ENCODE measurements at places on chromosomes 3 and 15. TPM values are rescaled to one million over a fixed set of nuclear protein-coding genes. Genes with fewer than 3 reads are reported as not detected.

Gene CKMT1A
- total RNA-seq, result not detected

Gene LHFPL4
- not detected for total RNA-seq

Gene CSTA
- 0.27 TPM for total RNA-seq

Gene MAPKBP1
- total RNA-seq, result 61.9 TPM

Gene DCLK3
- total RNA-seq, result not detected

Gene PARP15
- 7.0 TPM for total RNA-seq

Gene GOLGA6L6
- total RNA-seq, result not detected

Gene SKOR1
- total RNA-seq, result 1.1 TPM

Gene NANOGP8
- total RNA-seq, result 0.27 TPM

Gene TMEM89
- not detected for total RNA-seq

Gene CCDC33
- not detected for total RNA-seq

Gene CNTN3
- total RNA-seq, result not detected

Gene CMSS1
- 3.2 TPM for total RNA-seq

Gene PRKCD
- total RNA-seq, result 5.7 TPM

Gene BRPF1
- 62.2 TPM for total RNA-seq

Gene LYSMD2
- 30.4 TPM for total RNA-seq

Gene MME
- total RNA-seq, result 3.0 TPM

Gene UTS2B
- under 0.01 TPM for total RNA-seq

Gene BTLA
- total RNA-seq, result 0.27 TPM

Gene HRG
- total RNA-seq, result not detected

Gene HEMK1
- 10.0 TPM for total RNA-seq

Gene H1-8
- total RNA-seq, result not detected

Gene PLSCR5
- total RNA-seq, result not detected

Gene ARL6IP5
- total RNA-seq, result 144 TPM

Gene GOLGA6L7
- not detected for total RNA-seq

Gene SLC51B
- not detected for total RNA-seq

Gene PRTG
- total RNA-seq, result 0.27 TPM

Gene KLHL40
- total RNA-seq, result under 0.01 TPM

Gene MORC1
- under 0.01 TPM for total RNA-seq

Gene SCAANT1
- not detected for total RNA-seq
